ENCODE measurements at places on chromosomes 2 and 18.

- no peak for DNase-seq
These were observed 357.9 kb downstream of the DPP10 start for GRCh38 chr2:114800371-114800770.

GRCh38 chr18:47748093-47748796 is 182.2 kb downstream of the SMAD2 start:
- DNase-seq, result no peak

GRCh38 chr2:172100935-172101820 is 1.5 kb downstream of the DLX2 start:
- DNase-seq, result peak; percentile 50

DNA sequence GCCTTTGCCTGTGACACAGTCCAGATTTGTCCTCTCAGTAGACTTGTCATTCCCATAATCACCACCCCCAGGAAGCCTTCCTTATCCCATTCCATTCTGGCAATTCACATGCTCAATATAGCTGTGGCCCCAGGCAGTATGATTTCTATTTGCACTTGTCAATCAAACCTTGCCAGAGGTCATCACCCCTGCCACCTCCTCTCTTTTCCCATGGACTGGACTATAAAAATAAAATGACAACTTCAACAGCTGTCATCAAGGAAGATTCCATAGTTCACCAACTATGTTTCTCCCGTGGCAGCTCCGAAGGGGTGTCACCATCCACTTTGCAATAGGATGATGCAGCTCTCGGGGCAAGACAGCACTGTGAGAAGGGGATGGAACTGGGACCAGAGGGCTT is 255.7 kb downstream of the CELF4 start:
- DNase-seq, result no peak

DNA sequence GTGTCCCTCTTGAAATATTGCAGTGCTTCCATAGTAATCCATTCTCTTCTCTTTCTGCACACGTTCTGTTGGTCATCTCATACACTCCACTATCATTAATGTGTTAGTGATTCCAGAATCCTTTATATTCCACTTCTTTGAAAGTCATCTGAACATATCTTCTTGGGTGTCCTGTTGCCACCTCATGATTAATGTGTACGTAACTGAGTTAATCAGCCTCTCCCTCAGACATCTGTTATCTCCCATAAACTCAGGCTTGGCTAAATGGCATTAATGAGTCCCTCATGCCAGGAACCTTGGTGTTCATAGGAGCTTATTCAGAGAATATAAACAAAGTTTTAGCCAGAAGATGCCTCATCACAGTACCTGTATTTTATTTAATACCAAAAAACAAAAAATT is 126.4 kb downstream of the NCOA1 start:
- no peak for DNase-seq

DNA sequence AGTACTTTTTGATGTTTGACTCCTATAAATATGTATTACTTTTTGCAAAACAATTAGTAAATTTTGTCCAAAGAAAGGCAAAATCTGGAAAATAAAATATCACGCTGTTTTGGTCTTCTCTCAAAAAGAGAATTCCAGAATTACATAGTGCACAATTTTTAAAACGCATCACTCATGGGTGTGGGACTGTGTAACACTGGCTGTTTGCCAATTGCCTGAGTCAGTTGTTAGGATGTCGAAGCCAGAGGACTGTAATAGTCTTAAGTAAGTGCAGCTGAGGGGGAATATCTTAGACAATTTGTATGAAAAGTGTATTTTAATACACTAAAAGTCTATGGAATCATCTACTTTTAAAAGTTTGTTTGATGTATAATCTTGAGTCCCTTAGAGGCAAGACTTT is 24.1 kb upstream of the EPHA4 start:
- no peak for DNase-seq

DNA sequence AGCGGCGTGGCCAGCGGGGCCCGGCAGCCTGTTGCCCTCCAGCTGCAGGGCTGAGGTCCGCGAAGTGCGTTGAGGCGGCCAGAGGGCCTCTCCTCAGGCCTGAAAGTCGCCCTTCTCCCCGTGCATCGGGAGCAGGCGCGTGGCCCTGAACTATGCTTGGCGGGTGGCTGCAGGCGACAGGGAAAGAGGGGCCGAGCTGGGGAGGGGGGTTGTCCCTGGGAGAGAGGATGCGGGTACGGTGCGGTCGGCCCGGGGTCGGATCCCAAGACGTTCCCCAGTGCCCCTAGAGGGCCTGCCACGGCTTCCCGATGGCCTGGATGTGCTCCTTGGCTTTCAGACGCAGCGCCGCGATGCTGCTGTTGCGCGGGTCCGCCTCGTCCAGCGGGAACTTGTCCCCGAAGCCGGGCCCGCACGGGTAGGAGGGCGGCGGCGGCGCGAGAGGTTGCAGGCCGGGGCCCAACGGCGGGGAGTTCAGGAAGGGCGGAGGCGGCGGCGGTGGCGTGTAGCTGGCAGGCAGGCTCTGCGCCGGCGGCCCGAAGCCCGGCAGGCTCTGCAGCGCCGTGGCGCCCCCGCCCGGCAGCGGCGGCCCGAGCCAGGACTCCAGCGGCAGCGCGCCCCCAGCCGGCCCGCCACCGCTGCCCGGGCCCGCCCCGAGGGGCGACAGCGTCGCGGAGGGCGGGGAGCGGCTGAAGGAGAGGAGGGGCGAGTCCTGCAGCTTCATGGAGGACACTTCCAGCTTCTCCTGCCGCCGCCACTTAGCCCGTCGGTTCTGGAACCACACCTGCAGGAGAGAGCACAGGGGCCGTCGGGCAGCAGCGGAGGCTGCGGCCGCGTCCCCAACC is 4.3 kb downstream of the RAX start:
- peak; percentile 79 for DNase-seq

GRCh38 chr18:34033968-34034367 is 190.7 kb downstream of the NOL4 start:
- no peak for DNase-seq

DNA sequence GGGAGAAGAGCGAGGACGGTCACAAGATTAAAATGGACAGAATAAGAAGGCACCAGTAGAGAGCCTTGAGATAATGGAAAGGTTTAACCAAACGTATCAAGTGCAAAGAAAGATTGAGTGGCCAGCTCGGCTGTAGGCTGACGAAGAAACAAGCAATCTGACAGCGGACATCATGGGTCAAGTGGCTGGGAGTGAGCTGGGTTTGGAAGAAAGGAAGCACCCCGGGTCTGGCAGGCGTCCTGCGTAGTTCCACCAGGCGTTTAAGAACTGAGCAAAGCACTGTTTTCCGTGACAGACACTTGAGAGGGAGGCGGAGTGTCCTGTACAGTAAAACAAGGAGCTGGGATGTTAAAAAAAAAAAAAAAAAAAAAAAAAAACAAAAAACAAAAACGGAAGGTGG is 27.1 kb downstream of the DAPL1 start:
- peak; percentile 38 for DNase-seq

All from ELF-1 (cell line).